ENCODE measurements at places on chromosomes 12 and 14.

- DNase-seq: no peak
These were observed 27.3 kb downstream of the CLEC6A start for GRCh38 chr12:8483079-8483478.

- no peak for DNase-seq
These were observed 254.7 kb upstream of the TBX3 start for GRCh38 chr12:114938487-114939210.

- no peak for DNase-seq
These were observed 151.3 kb downstream of the TTC7B start for GRCh38 chr14:90664911-90665310.

- DNase-seq: no peak
These were observed 131.8 kb upstream of the MAP1LC3B2 start for GRCh38 chr12:116427200-116427930.

GRCh38 chr12:79885911-79886490 is 48.9 kb downstream of the PPP1R12A start:
- no peak for DNase-seq

- DNase-seq: no peak
These were observed 140.1 kb downstream of the C12orf75 start for GRCh38 chr12:105470601-105471000.

DNA sequence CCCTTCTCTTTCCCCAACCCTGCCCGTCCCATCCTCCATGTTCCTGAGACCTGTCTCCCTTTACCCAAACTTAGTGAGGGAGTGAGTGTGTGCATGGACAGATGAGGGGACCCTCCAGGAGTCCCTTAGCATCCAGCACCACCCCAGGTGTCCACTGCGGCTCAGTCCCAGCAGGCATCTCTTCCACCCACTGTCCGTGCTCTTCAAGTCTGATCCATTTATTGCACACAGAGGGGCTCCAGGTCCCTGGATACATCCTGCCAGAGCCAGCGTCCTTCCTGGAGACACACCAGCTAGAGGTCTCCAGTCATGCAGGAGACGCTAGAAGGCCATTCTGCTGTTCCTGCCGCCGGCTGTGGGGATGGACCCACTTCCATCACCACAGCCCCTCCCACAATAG is 239.2 kb downstream of the ADGRD1 start:
- no peak for DNase-seq

DNA sequence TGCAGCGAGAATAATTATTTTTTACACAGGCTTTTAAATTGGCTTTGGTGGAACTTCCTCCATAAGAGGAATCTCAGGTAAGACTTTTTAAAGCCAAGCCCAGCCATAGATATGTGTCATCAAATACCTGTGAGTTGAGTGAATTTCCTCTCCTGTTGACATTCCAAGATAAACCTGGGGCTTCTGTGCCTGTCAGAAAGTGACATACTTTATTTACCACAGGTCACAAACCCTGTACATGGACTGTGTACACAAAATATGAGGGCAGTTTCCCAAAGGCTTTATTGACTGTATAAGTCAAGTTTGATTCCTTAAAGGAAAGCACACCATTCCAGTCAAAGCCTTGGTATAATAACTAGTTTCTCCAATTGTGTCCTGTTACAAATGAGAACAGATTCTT is 25.9 kb upstream of the SRSF5 start:
- no peak for DNase-seq

DNA sequence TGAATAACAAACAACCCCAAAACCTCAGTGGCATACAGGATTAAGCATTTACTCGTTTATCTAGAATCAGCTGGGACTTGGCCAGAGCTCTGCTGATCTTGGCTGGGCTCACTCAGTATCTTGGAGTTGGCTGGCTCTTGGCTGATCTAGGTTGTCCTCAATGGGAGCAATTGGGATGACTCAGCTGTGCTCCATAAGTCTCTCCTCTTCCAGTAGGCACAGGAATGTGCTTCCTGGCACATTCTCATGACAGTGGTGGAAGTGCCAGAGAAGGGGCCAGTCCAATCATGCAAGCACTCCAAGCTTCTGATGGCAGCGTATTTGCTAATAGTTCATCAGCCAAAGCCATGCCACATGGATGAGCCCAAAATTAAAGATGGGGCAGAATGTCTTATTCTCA is 41.7 kb upstream of the ANO4 start:
- DNase-seq: no peak

- DNase-seq: no peak
These were observed 65.0 kb downstream of the GALNT9 start for GRCh38 chr12:132264086-132265010.

DNA sequence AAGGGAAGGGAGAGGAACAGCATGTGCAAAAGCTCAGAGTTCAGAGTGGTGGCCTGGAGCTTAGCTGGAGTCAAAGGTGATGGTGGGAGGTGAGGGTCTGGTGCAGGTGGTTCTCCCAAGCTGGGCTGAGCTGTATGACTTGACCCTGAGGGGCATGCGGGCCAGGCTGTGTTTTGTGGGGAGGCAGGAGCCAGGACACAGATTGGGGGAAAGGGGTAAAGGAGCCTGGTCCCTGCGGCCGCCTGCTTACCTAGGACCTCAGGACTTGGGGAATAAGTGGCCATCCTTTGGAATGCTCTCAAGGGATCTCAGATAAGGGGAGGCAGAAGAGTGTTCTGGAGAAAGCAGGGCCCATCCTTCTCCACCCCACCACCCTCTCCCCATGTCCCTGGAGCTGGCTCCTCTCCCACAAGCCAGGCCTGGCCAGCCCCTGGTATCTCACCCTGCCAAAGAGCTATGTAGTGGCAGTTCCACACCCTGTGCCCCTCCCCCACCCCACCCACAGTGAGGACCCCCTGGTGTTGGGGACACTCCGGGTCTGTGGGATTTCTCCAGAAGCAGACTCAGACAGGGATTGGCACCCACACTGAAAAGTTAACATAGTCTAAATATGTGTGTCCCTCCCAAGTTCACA is 19.9 kb upstream of the CEP170B start:
- DNase-seq: no peak

DNA sequence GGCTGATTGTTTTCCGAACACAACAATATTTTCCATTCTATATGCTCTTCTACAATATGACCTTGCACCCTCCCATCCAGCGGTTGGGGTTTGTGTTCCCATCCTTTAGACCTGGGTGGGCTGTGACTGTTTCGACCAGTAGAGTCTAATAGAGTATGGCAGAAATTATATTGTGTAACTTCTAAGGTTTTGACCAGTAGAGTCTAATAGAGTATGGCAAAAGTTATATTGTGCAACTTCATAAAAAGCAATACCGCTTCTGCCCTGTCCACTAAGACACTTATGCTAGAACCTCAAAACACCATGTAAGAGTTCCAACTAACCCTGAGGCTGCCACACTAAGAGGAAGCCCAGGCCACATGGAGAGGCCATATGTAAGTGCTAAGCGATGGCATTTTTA is 719.7 kb upstream of the TBX3 start:
- DNase-seq: no peak

GRCh38 chr12:3171195-3171591 is 94.0 kb downstream of the TSPAN9 start:
- DNase-seq: no peak

- DNase-seq: no peak
These were observed 53.6 kb upstream of the CD163 start for GRCh38 chr12:7557227-7557626.

- peak; percentile 26 for DNase-seq
These were observed 4.7 kb upstream of the FAM234B start for GRCh38 chr12:13039328-13039956.

- DNase-seq: no peak
These were observed 79.3 kb downstream of the TESC start for GRCh38 chr12:117019866-117020265.

DNA sequence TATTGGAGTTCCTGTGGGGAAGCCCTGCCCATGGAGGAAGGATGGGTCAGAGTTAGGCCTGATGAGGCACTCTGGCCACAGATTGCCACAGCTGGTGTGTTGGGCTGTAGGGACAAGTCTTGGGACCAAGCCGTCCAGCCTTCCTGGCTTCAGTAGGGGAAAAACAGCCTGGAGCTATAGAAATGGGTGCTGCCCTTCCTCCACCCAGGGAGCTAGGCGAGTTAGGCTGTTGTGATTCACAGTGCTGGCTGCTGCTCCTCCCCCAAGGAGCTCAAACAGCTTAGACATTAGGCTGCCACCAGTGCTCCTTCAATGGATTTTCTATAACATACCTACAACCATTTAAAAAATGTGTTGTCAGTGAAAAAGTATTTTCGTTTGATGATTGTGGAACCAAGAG is 274.3 kb downstream of the RPL10L start:
- no peak for DNase-seq

DNA sequence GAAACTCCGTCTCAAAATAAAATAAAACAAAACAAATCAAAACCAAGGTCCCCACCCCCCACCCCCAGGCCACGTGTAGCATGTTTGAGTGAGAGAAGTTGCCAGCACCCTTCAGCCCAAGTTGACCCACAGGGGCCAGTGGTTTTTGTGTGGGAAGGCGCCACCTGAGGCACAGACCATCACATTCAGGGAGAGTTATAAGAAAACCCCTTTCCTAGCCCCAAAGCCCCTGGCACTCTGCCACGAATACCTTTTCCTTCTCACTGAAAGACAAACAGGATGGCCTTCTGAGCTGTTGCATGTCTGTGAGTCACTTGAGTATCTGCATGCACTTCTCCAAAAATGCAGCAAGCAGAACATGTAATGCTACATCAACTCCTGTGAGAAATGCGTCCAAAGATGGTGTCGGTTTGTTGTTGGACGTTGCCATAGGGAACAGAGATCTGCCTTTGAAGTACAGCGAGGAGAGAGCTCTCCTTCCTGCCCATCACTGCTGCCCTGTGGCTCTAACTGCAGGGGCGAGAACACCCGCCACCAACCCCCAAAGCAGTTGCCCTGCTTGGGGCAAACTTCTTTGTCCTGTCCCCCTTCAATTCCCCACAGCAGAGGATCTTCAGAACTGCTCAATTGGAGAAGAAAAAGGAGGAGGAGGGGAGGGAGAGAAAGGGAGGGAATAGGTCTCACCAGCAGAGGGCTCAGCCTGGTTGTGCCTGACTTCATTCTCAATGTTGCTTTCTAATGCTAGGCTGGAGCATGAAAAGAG is 2.7 kb upstream of the TRAF3 start:
- DNase-seq: peak; percentile 91

Measured in NAMALWA (cell line).